ENCODE measurements at places on chromosomes 16 and 17.

GRCh38 chr17:50948711-50949110, 82.6 kb upstream of the TOB1 start:
- no peak for DNase-seq

DNA sequence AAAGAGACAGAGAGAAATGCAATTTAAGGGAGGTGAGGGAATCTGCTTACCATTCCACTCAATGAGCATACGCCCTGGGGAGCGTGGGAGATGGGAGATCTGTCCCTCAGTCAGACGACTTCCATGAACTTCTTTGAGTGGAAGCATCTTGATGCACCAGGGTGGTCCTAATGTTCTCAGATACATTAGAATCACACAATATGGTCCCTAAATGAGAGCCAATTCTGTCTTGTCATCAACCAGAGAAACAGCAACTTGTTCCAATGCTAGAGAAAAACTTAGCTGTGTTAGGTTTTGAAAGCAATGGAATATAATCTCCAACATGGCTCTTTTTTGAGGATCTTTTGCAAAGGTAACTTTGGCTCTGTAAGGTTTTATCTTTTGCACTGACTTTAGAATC, 44.1 kb downstream of the GPR139 start:
- no peak for DNase-seq

DNA sequence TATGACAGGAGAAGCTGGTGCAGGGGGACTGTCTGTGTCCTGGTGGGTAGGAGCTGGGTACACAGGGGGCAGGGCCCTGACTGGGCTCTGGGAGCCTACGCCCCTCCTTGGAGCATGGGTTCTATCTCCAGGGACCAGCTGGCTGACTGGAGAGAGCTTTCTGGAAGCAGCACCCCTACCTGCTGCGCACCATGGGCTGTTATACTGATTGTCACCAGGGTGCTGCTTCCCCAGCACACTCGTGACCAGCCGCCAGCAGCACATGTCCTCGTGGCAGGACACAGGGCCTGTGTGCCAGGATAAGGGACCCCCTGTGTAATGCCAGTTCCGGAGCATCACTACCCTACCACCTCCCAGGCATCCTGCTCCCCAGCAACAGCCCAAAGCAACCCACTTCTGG, 106.0 kb downstream of the AMFR start:
- no peak for DNase-seq

DNA sequence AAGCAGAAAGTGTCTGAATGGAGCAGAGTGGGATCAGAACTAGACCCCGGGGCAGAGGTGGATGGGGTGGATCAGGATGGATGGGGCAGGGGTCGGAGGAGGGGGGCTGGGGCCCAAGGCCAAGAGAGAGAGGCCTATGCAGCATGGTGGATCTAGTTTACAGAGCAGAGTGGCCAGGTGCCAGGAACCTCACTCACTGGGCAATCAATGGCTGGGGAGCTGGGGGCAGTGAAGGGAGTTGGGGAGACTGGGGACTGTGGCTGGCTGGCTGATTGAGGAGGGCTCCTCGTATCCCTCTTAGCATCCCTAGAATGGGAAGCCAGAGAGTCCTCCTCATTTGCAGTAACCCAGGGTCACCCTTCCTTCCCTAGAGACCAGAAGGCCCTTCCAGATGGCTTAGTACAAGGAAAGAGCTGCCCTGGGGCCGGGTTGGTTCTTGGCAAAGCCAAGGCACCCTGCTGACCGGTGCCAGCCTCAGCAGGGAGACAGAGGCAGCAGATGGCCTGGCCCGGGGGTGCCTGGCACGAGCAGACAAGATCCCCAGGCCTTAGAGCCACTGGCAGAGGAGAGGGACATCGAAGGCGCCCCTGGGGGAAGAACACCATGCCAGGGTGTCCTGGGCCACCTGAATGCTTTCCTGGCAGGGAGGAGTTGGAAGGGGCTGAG, 36.8 kb downstream of the SRCIN1 start:
- no peak for DNase-seq

DNA sequence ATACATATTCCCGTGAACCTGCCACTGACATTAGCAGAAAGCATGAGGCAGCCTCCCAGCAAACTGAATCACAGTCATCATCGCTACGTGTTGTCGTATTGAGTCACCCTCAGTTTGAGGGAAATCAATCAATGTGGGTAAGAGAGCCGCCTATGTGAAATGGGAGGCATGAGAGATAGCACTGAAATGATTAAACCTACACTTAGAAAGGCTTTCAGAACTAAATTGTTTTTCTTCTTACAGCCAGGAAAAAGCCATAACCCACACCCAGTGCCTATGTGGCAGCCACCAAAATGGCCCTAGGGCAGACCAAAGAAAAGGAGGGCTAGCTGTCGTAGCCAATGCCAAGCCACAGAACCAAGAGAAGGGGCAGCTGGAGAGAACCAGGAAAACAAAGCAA, 90.5 kb downstream of the ADAMTS18 start:
- no peak for DNase-seq

Measured in cortex of kidney (tissue), 1 donor.